ENCODE measurements at places on chromosomes 16 and 17. TPM values are rescaled to one million over a fixed set of nuclear protein-coding genes. Genes with fewer than 3 reads are reported as not detected.
A peak's percentile ranks its signal among the peaks of the same experiment; 100 is the strongest.

FBXW10B gene
- total RNA-seq = 4.2 TPM

GRCh38 chr16:70402916-70403659, 35.8 kb downstream of the ST3GAL2 start:
- H3K36me3 ChIP-seq = no peaks in the 10 kb centered on the region
- no peak for DNase-seq
- H3K4me1 ChIP-seq = no peaks in the 10 kb centered on the region
- no peaks in the 10 kb centered on the region for H3K27me3 ChIP-seq
- no peak overlapping the region for H3K27ac ChIP-seq

NPTX1 gene
- 7.1 TPM for total RNA-seq

- H3K27ac ChIP-seq = no peak overlapping the region
- no peaks in the 10 kb centered on the region for H3K4me1 ChIP-seq
- DNase-seq = no peak
- no peak overlapping the region for H3K4me3 ChIP-seq
Observed at GRCh38 chr17:45186801-45187354, 25.2 kb downstream of the HEXIM2 start.

MYL4 gene
- total RNA-seq = 0.59 TPM

GRCh38 chr17:61646482-61646881, 55.5 kb upstream of the NACA2 start:
- no peaks in the 10 kb centered on the region for H3K4me1 ChIP-seq
- no peaks in the 10 kb centered on the region for H3K27me3 ChIP-seq
- H3K36me3 ChIP-seq = no peaks in the 10 kb centered on the region
- H3K4me3 ChIP-seq = no peak overlapping the region
- no peak for DNase-seq

- no peaks in the 10 kb centered on the region for H3K4me1 ChIP-seq
- H3K27me3 ChIP-seq = peaks cover 33% of the 10 kb centered on the region
- no peak overlapping the region for H3K27ac ChIP-seq
- H3K4me3 ChIP-seq = peak overlapping the region; percentile 25
Observed at GRCh38 chr17:31392002-31392855, 754 bp downstream of the RAB11FIP4 start.

CDH5 gene
- 4.4 TPM for total RNA-seq

- DNase-seq = peak; percentile 59
- no peak overlapping the region for H3K4me3 ChIP-seq
- H3K27me3 ChIP-seq = no peaks in the 10 kb centered on the region
- no peaks in the 10 kb centered on the region for H3K4me1 ChIP-seq
Observed at GRCh38 chr17:8894673-8895578, 27.5 kb upstream of the PIK3R6 start.

CCL13 gene
- total RNA-seq = 0.82 TPM

- no peaks in the 10 kb centered on the region for H3K27me3 ChIP-seq
- H3K4me1 ChIP-seq = peaks cover 3% of the 10 kb centered on the region
- no peaks in the 10 kb centered on the region for H3K36me3 ChIP-seq
- H3K27ac ChIP-seq = peak overlapping the region; percentile 97
- DNase-seq = peak; percentile 79
Observed at GRCh38 chr17:75645501-75645888, 12.3 kb downstream of the SMIM5 start.

GRCh38 chr16:57472665-57473060, 10.2 kb downstream of the POLR2C start:
- DNase-seq = no peak
- peaks cover 9% of the 10 kb centered on the region for H3K36me3 ChIP-seq
- no peak overlapping the region for H3K4me3 ChIP-seq
- H3K27me3 ChIP-seq = no peaks in the 10 kb centered on the region

CD300H gene
- total RNA-seq = not detected

DNA sequence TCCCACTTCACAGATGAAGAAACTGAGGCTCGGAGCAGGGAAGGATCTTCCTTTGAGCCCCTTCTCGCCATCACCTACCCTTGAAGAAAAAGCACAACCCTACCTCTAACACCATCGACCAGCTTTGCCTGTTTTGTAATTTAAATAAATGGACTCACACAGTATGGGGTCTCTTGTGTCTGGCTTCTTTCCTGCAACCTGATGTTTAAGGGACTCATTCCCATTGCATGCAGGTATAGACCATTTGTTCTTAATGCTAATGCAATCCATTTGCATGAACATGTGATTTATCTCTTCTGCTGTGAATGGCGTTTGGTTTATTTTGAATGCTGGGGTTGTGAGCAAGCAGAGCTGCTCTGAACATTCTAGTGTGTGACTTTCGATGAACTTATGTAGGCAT, 150.8 kb upstream of the FOXF1 start:
- no peak for DNase-seq
- H3K27ac ChIP-seq = no peak overlapping the region
- H3K27me3 ChIP-seq = no peaks in the 10 kb centered on the region
- no peaks in the 10 kb centered on the region for H3K36me3 ChIP-seq
- no peaks in the 10 kb centered on the region for H3K4me1 ChIP-seq
- no peak overlapping the region for H3K4me3 ChIP-seq

GRCh38 chr17:68849673-68850610, 105.2 kb downstream of the ABCA8 start:
- no peak overlapping the region for H3K4me3 ChIP-seq
- DNase-seq = no peak
- H3K4me1 ChIP-seq = no peaks in the 10 kb centered on the region
- H3K27ac ChIP-seq = no peak overlapping the region
- no peaks in the 10 kb centered on the region for H3K36me3 ChIP-seq

GRCh38 chr17:222172-222571, 40.7 kb upstream of the DOC2B start:
- DNase-seq = no peak
- H3K4me1 ChIP-seq = no peaks in the 10 kb centered on the region
- H3K27me3 ChIP-seq = no peaks in the 10 kb centered on the region
- no peak overlapping the region for H3K4me3 ChIP-seq
- H3K36me3 ChIP-seq = no peaks in the 10 kb centered on the region

TLCD2 gene
- total RNA-seq = 30.2 TPM

GRCh38 chr17:46764709-46765401, 53.6 kb downstream of the WNT3 start:
- no peaks in the 10 kb centered on the region for H3K27me3 ChIP-seq
- H3K4me3 ChIP-seq = no peak overlapping the region
- DNase-seq = no peak
- H3K4me1 ChIP-seq = no peaks in the 10 kb centered on the region
- no peak overlapping the region for H3K27ac ChIP-seq

DNA sequence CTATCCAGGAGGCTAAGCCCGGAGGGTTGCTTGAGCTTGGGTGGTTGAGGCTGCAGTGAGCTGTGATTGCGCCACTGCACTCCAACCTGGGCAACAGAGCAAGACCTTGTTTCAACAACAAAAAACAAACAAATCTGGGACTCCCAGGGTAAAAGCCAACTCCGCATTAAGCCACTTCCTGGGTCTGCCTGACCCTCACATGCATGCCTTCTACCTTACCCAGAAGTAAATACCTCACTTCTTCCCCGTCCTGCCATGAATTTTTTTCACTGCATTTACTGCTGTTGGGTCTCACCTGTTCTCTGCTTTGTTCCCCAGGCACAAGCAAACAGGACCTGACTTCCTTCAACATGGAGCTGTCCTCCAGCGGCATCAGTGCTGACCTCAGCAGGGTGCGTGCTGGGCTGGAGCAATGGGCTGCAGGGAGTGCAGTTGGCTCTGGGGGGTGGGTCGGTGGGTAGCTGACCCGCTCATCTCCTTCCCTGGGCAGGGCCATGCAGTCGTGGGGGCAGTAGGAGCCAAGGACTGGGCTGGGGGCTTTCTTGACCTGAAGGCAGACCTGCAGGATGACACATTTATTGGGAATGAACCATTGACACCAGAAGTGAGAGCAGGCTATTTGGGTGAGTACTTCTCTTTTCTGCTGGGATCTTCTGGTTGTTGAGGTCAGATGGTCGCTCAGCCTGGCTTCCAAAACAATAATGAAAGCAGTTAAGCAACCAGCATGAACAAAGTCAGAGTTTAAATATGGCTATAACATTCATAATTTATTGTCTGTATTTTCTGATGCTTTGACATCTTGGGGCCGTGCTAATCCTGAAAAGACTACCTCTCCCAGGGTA, 16.4 kb downstream of the ITGAL start:
- H3K4me1 ChIP-seq = no peaks in the 10 kb centered on the region
- H3K27me3 ChIP-seq = no peaks in the 10 kb centered on the region
- H3K4me3 ChIP-seq = no peak overlapping the region
- H3K27ac ChIP-seq = no peak overlapping the region

DNA sequence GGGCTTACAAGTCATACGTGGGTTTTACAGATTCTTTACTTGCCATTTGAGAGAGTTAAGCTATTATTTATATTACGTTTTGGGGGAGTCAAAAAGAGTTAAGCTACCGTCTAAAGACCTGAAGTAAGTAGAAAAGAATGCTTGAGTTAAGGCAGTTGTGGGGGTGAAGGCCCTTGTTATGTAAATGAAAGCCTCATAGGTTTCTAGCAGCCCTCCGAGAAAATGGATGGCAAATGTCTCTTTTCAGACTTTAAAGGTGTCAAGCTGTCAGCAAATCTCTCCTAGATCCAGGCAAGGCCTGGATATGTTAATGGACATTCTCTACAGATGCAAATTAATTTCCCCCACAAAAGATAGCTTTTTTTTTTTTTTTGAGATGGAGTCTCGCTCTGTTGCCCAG, 7.2 kb upstream of the EIF4A3 start:
- H3K27me3 ChIP-seq = no peaks in the 10 kb centered on the region
- no peaks in the 10 kb centered on the region for H3K4me1 ChIP-seq
- no peak overlapping the region for H3K4me3 ChIP-seq
- H3K36me3 ChIP-seq = no peaks in the 10 kb centered on the region
- H3K27ac ChIP-seq = no peak overlapping the region
- DNase-seq = no peak

SMIM22 gene
- total RNA-seq = 361 TPM

GRCh38 chr16:86952769-86953168, 364.4 kb downstream of the C16orf95 start:
- no peak overlapping the region for H3K4me3 ChIP-seq
- no peaks in the 10 kb centered on the region for H3K36me3 ChIP-seq
- no peaks in the 10 kb centered on the region for H3K4me1 ChIP-seq
- DNase-seq = no peak
- no peaks in the 10 kb centered on the region for H3K27me3 ChIP-seq
- H3K27ac ChIP-seq = no peak overlapping the region

GRCh38 chr16:77613095-77613494, 109.2 kb upstream of the NUDT7 start:
- no peaks in the 10 kb centered on the region for H3K4me1 ChIP-seq
- H3K4me3 ChIP-seq = no peak overlapping the region
- DNase-seq = no peak
- no peaks in the 10 kb centered on the region for H3K27me3 ChIP-seq
- H3K36me3 ChIP-seq = no peaks in the 10 kb centered on the region
